ENCODE measurements at places on chromosomes 6 and 20.

- DNase-seq, result no peak
Measured at GRCh38 chr6:37530297-37530696, 30.6 kb upstream of the CCDC167 start.

DNA sequence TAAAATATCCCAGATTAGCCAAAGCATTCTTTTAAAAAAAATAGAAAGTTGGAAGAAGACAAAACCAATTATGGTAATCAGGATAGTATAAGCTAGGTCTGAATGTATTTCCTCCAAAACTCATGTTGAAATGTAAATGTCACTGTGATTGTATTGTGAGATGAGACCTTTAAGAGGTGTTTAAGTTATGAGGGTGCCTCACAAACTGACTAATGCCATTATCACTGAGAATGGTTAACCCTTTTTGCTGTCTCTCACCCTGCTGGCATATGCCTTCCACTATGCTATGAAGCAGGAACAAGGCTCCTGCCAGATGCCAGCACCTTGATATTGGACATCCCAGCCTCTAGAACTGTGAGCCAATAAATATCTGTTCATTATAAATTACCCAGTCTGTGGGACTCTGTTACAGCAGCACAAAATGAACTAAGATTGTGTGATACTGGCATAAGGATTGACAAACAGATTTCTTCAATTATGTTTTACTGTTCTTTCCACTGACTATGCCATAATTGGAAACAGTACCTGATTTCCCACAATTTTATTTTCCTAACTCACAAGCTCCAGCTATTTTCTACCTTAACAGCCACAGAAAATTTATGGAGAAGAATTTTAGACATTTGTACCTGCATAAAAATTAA lies 63.8 kb downstream of the IBTK start:
- DNase-seq, result no peak

GRCh38 chr6:39198528-39198927 lies 30.7 kb downstream of the KCNK5 start:
- DNase-seq, result no peak

GRCh38 chr20:25608774-25609173 lies 15.0 kb downstream of the NANP start:
- no peak for DNase-seq

DNA sequence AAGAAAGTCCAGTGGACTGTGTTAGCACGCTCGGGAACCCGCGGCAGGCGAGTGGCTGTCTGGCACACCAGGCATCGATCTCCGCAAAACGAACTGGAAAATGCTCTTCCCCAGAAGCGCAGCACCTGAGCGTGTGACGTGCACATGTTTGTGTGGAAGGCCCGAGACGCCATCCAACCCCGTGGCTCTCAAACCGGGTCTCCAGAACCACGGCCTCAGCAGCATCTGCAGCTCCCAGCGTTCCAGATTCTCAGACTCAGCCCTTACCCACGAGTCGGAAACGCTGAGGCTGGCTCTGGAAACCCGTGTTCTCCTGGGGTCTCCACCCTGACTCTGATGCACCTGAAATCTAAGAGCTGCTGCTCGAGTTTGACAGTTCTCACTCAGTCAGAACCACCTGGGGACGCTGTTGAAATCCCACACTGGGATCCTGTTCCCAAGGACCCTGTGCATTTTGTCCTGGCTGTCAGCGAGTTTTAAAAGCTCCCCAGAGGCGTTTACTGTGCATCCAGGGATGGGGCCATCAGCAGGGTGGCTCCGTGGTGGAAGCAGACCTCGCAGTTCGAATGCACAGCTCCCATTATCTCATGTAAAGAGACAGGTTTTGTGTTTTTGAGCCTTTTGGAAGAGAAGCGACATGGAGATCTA lies 69.0 kb downstream of the DLL1 start:
- no peak for DNase-seq

DNA sequence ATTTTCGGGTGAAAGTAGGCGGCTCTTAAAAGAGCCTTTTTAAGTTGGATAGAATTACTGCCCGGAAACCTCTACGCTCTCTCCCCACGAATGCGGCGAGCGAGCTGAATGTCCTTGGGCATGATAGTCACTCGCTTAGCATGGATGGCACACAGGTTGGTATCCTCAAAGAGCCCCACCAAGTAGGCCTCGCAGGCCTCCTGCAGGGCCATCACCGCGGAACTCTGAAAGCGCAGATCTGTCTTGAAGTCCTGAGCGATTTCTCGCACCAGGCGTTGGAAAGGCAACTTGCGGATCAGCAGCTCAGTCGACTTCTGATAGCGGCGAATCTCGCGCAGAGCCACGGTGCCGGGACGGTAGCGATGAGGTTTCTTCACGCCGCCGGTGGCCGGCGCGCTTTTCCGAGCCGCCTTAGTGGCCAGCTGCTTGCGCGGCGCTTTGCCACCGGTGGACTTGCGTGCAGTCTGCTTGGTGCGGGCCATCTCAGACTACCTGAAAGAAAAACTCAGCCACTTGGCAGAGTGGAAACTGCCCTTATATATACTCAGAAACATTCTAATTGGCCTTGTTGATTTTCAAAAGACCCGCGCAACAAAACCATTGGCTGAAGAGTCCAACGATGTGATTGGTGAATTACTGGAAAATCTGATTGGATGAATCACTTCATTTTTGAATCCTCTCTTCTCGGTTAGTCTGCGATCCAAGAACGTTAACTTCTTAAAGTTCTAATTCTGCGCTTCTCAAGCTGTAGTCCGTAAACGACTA lies 93.9 kb upstream of the BTN3A2 start:
- no peak for DNase-seq

GRCh38 chr20:36274181-36274841 lies 31.8 kb upstream of the DLGAP4 start:
- DNase-seq, result no peak

DNA sequence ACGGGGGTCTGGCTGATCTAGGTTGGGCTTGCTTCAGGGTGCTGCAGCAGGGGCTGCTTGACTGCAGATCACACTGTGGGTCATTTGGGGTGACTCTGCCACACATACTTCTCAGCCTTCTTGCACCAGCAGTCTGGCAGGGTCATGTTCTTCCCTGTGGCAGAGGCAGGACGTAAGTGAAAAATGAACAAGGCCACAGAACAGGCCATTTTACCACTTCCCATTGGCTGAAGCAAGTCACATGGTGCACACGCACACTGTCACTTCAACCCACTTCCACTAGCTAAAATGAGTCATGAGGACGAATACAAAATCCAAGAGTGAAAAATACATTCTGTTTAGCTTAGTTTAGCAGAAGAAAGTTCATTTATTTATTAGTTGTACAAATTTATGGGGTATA lies 168.6 kb upstream of the GGTLC1 start:
- no peak for DNase-seq

GRCh38 chr6:125658136-125658535 lies 91.3 kb upstream of the HEY2 start:
- no peak for DNase-seq

DNA sequence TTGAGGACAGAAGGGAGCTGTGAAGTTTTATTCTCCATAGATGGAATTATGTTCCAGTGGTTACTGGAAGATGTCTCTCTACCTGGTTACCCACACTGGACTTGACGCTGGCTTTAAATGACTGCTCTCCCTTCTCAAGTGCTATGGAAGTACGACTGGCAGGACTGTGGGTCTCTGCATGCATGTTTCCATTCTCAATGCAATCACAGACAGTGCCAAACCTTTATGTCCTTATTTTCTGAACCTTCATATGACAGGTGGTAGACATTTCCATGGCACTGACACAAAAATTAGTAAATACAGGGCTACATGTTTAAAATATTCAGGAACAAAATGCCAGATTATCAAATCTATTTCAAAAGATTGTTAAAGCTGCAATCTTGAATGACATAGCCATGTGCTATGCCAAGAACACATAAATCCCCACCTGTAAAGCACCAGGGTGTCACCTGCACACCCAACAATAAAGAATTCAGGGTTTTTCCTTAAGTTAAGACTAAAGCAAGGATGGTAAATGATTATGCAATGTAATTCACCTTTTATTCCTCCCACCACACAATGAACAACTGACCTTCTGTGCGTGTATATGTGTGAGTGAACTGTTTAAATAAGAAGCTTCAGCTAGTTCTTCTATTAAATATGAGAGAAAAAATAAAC lies 153.3 kb upstream of the ENPP5 start:
- no peak for DNase-seq

DNA sequence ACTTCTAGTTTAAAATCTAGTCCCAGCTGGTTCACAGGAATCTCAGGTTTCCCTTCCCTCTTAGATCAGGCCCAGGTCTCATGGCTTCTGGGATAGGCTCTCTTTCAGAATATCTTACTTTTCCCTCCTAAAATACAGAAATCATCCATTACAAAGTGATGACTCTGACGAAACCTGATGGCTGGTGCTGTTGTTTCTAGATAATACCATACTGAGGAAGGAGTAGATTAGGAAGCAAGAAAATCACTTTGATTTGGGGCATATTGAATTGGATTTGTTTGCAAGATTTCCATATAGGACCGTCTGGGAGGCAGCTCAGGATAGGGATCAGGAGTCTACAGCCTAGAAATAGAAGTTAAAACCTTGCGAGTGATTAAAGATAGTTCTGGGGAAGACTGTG lies 3.6 kb downstream of the ZKSCAN3 start:
- DNase-seq, result no peak

DNA sequence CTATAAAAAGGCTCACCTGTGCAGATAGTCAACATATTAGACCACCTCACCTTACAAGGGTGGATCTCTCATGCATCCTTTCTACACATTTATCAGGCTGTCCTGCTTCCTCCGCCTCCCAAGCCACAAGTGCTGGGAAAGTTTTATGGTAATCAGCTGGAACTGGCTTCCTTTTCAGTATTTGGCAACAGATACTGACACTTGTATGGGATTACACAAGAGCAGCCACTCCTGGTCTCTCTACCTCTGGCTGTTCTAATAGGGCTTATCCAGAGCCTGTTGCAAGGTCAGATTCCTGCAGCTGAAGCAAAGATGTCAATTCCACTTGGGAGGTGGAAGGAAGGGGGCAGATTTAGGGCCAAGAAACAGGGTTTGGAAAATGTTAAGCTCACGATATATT lies 503 bp upstream of the GPLD1 start:
- no peak for DNase-seq

DNA sequence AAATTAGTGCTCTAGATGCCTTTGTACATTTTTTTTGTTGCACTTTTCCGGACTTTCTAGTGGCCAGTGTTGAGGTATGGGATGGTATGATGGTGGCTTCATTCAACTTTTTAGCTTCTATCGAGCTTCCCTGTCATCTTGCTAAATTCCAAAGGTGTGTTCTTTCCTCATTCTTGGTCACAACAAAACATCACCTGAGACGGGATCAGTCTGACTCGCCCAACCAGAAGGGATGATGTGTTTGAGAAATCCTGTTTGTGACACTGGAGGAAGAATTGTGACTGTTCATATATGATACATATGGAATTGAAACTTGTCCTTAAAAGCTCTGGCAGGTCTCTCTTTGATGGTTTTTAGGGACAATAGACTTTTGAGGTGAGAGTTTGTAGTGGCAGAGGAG lies 33.8 kb downstream of the KCNS1 start:
- no peak for DNase-seq

GRCh38 chr20:43949248-43949647 lies 34.6 kb downstream of the TOX2 start:
- DNase-seq, result no peak

DNA sequence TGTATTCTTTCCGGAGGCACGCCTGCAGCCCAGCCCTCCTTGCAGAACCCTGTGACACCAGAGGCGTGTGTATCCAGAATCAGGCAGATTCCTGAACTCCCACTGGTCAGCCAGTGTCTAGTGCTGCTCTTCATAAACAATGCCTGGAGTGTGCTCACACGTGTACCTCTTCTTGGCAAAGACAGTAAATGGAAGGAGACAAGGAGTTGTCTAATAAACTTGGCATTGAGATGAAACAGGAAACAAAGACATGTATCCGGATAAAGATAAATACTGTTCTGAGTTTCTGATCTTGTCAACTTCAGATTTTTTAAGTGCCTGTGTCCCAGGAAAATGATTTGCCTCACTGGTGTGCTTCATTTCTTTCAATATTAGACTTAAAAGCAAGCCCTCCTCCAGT lies 1.7 kb downstream of the RPS6KA2 start:
- no peak for DNase-seq

- no peak for DNase-seq
Measured at GRCh38 chr6:117938311-117938995, 31.4 kb downstream of the SLC35F1 start.

DNA sequence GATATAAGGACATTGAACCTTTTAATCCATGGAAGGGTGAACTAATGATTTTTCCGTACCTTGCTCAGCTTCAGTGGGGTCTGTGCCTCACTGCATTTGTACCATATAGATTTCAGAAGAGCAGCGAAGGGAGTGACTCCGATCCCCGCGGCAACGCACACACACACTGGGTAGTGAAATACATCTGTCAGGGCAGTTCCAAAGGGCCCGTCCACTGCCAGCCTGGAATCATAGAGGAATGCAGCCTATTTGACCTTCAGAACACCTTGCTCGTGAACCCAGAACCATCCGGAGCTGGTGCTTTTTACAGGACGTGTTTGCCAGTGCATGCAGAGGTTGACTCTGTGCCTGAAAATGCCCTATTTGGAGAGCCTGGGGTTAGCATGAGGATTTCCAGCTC lies 33.0 kb downstream of the NOX3 start:
- DNase-seq, result no peak

DNA sequence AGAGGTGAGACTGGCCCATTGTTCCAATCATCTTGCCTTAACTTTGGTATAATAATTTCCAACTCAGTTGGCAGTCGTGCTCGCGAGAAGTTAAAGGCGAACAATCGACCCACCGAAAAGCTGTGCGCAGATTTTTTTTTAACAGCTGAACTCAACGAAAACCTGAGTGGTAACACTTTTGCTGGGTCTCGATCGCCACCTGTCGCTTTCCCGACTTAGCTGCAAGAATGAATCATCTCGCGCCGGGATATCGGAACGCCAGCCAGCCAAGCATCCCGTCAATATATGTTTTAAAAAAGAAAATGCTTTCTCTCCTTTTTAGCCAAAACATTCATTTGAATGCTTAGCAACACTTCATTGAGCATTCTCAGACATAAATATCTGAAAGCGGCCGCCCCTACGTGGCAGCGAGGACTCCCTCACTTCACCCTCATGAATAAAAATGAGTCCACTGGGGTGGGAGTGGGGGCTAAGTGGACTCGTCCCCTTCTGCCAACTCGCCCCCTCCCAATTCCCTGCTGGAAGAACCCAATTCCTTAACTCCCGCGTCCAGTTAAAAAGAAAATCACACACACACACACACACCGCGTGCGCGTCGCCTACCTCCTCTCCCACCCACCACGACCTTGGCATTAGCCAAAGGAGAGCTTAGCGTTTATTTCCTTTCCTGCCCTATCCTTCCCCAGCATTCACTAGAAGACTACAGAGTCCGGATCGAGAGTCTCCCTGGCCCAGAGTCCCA lies 1.5 kb downstream of the COL12A1 start:
- no peak for DNase-seq

DNA sequence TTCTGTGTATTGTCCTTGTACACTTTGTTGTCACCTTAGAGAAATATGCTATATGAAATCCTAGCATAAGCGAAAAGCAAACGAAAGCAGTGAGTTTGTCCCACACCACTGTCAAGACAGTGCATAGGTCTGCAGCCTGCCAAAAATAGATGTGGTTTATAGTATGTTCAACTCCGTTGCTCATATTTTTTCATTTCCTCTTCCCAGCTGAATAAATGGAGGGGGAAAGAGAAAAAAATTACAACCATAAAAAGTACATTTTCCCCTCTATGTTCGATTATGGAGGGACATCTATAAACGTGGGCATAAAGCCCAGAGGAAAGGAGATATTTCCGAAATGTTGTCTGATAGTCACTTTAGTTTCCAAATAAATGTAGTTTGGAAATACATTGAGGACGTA lies 25.8 kb downstream of the PRL start:
- no peak for DNase-seq
